ENCODE measurements at places on chromosomes 11 and 22. TPM values are rescaled to one million over a fixed set of nuclear protein-coding genes. Genes with fewer than 3 reads are reported as not detected.

GRCh38 chr11:94125407-94126115 lies 3.1 kb upstream of the PANX1 start:
- no peak for DNase-seq

DNA sequence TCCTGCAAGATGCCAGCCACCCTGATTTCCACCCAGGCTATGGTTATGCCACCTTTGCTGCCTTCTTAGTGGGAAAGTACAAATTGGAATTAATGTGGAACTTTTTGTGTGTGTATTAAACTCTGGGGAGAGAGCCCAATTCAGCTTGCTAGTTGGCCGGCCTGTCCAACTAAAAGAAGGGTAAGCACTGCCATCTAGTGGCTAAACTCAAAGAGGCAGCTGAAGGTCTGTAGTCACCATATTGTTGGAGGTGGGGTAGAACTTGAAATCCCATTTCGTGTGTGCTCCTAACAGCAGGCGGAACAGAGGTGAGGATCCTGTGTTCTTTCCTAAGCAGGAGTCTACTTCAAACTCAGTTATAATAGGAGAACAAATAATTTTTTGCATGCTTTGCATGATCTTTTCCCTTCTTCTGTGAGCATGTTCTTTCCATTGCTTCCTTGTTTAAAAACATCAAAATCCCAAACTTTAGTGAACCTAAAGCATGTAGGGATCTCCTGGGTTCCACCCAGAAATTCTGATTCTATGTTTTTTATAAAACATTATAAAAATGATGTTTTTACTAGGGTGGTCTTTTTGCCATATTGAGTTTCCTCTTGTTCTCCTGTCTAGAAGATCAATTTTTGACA lies 138.8 kb upstream of the SORL1-AS1 start:
- DNase-seq, result no peak

- no peak for DNase-seq
These were observed 16.4 kb downstream of the SLN start for GRCh38 chr11:107695446-107695845.

- no peak for DNase-seq
These were observed 3.8 kb upstream of the CREB3L1 start for GRCh38 chr11:46273511-46274205.

- DNase-seq, result no peak
These were observed 53.4 kb downstream of the SCGB1A1 start for GRCh38 chr11:62472063-62472884.

DNA sequence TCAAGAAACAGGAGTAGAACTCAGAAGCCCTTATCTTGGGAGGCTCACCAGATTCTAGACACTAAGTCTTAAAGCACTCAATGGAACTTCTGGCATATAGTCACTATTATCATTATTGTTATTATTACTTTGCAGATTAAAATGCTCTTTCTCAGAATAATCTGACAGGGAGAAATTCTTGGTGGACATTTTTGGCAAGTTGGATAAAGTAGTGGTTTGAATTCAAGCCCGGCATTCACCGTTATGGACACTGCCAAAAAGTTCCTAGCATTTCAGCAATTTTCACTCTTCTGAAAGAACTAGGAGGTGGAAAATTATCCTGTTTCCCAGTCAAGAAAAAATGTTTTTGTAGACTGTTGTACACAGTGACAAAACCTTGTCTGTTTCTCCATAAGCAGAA lies 179.6 kb upstream of the ISX start:
- no peak for DNase-seq

- DNase-seq, result no peak
These were observed 658 bp downstream of the STIP1 start for GRCh38 chr11:64186492-64187165.

DNA sequence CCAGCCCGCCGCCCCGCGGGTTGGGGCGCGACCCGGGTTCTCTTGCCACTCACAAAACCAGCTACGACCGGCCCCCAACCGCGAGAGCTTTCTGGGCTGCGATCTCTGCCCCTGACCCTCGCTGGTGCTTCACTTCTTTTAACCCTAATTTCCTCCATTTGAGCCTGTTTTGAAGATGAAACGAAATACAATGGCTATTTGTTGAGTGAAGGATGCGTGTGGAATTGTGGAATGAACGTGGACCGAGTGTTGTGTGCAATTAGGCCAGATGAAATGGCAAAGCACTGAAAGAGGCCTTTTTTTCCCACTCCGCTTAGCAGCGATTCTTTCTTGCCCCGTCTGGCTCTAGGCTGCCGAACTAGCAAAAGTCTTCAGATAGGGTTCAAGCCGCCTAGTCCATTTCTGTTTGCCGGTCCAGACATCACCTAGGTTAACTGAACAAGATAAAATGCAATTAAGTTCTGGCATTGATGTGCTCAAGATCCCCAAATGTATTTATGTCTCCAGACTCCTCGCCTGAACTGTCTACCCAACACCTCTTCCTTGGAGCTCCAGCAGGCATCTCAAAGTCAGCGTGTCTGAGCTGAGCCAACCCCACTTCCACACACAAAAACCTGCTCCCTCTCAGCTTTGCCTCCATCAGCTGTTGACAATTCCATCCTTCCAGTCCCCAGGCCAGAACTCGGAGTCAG lies 471 bp upstream of the TMEM184B start:
- DNase-seq, result no peak

DNA sequence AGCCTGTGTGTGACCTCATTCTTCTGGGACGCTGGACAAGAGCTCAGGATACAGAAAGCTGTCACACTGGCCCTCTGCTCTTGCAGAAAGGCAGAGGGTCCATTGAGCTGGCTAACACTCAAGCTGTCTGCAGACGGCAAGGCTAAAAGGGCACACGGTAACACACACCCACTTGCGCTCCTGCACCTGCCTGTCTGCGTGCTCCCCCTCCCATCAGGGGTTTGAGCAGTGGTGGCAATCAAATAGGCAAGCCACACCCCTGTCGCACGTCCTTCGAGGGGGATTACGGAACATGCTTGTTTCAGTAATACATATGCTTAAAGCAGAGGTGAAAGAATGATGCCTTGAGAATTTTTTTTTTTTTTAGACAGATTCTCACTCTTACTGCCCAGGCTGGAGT lies 7.1 kb upstream of the QSER1 start:
- DNase-seq, result no peak

Gene SEC14L6
- not detected for total RNA-seq
